ENCODE measurements at places on chromosomes 1 and 21.
A peak's percentile ranks its signal among the peaks of the same experiment; 100 is the strongest.

DNA sequence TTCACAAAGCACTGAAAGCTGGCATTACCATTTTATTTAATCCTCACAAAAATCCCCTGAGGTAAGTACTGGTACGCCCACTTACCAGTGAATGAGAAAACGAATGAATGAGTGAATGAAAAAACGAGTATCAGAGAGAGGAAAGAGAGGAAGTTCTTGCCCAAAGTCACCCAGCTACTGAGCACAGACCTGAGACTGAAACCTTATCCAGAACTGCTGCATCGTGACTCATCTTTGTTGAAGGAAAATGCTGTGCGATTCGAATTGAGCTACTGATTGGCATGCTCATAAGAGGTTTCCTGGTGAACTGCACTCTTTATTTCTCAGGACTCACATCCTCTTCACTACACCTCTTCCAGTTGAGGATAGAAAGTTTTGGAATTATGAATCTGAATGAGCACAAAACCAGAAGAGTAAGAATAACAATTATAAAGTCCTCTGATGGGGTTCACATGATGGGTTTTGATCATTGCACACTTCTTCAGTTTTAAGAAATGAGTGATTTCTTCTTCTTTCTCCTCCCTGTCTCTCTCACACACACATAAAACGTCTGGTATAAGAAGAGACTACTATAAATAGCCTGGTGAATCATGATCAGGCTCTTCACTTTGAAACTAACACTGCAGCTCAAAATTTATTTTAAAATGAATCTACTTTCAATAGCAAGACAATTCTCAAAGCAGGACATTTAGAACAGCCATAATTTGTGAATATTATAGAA is 32.1 kb downstream of the IL12RB2 start:
- no peak for DNase-seq

- no peak for DNase-seq
These were observed 505 bp downstream of the OLFML2B start for GRCh38 chr1:162023181-162023546.

GRCh38 chr1:163213626-163214025 is 10.9 kb upstream of the RGS5 start:
- no peak for DNase-seq

- peak; percentile 27 for DNase-seq
These were observed 11.0 kb upstream of the CDK18 start for GRCh38 chr1:205493241-205494085.

- DNase-seq: no peak
These were observed 66.1 kb downstream of the CYYR1 start for GRCh38 chr21:26506956-26507355.

DNA sequence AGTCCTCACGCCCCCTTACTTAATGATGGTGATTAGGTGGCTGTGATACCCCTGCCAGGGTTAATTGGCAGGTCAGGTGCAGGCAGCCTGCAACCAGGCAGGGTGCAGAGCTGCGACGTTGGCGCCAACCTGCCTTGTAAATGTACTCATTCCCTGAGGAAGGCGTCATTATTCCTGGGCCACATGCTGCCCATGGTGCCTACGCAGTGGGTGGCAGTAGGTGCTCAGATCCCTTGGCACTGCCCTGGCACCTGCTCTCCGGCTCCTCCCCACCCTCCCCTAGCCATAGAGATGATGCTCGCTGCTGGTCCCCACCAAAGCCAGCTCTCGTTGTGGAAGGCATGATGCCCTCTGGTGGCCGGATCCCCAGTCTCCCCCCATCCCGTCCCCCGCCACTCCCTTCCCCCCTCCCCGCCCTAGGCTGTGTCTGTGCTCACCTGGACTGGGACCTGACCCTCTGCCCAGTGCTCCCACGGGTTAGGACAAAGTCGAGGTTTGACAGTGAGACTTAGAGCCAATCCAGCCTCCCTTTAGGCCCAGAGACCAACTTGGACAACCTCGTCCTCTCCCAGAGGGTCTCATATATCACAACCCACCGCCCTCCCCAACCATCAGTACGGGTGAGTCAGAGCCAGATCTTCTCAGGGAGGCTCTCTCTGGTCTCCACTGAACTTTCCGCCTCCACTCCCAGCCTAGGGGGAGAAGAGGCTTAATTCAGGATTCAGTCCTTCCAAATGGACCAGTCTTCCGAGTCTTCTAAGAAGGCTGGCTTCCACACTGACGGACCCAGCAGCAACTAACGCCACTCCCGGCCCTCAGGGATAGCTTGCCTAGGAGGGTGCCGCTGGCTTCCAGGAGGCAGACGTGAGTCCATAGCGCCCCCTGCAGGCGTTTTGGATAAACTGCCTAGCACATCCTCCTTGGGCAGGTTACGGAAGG is 5.7 kb downstream of the KRTCAP2 start:
- DNase-seq: peak; percentile 99

- no peak for DNase-seq
These were observed 44.0 kb upstream of the GJB5 start for GRCh38 chr1:34710812-34711211.

DNA sequence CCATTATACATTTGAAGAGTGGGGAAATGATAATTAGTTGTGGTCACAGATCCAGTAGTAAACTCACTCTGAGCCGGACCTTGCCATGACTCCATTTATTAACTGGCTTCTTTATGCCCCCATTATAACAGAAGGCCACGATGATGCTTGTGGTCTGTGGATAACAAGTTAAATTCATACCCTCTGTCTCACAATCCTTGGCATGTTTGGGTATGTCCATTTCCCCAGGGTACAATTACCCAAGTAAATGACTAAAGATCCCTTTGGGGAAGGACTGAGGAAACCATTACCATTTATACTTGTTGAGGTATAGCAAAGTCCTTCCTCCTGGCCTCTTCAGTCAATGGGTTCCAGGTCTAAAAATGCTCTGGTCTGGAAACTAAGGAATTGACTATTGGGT is 7.3 kb upstream of the USP1 start:
- DNase-seq: no peak

DNA sequence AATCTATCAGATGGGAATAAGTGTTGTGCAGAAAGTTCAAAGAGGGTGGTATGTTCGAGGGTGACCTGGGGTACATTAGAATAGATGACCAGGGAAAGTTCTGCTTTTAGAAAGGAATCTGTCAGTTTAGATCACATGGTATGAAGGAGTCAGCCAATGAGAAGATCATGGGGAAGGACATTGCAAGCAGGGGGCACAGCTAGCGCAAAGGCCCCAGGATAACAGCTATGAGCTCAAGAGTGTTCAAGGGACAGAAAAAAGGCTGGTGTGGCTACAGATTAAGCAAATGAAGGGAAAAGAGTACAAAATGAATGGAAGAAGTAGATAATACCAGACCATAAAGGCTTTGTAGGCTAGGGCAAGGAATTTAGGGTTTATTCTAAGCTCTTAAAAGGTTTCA is 8.6 kb downstream of the LEPR start:
- no peak for DNase-seq

DNA sequence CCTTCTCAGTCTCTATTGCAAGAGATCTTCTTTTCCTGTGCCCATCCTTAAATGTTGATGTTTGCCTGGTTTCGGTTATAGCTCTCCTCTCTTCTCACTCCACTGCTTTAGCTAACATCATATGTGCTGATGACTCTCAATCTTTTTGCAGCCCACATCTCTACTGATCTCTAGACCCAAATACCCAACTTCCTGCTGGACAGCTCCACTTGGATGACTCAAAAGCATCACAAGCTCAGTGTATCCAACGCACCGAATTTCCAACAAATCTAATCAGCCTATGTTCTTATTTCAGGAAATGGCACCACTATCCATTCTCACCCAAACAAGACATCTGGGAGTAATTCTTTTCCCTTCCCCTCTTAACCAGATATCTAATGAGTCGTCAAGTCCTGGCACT is 79.1 kb upstream of the ARTN start:
- DNase-seq: no peak

- no peak for DNase-seq
These were observed 73.2 kb upstream of the ADGRL4 start for GRCh38 chr1:79079770-79080169.

- DNase-seq: no peak
These were observed 434.7 kb upstream of the ADGRL4 start for GRCh38 chr1:79441238-79441637.

- no peak for DNase-seq
These were observed 92.9 kb upstream of the FGGY start for GRCh38 chr1:59204001-59204400.
